ENCODE measurements at places on chromosomes 12 and 14. TPM values are rescaled to one million over a fixed set of nuclear protein-coding genes. Genes with fewer than 3 reads are reported as not detected.

DNA sequence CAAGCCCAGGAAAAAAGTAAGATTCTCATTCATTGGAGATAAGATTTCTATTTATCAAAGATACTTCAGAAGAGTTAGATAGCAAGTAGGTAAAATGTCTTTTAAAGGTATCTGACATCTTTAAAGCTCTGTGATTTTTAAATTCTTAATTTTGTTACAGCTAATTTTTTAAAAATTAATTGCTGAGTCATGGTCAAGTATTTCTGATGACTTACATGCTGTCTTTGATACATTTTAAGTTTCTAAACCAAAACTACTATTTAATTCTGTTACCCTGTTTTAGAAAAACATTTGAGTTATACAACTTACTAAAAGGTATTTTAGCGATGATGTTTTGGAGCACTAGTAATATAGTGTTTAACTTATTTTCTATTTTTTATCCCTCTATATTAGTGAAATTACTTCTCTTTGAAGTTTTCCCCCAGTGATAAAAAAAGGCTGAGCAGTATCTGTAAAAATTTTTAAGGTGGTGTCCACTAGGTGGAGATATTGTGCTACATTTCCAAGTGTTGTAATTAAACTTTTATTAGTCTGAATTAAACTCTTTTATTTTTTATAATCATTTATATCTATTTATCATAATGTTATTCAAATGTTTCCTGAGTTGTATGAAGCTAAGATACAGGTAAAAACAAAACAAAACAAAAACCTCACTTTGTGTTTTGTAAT is 11.5 kb downstream of the ALG10 start:
- no peaks in the 10 kb centered on the region for H3K27me3 ChIP-seq
- H3K36me3 ChIP-seq, result no peaks in the 10 kb centered on the region
- no peaks in the 10 kb centered on the region for H3K4me1 ChIP-seq
- DNase-seq, result peak; percentile 54
- no peak overlapping the region for H3K4me3 ChIP-seq

MGP gene
- not detected for total RNA-seq

DNA sequence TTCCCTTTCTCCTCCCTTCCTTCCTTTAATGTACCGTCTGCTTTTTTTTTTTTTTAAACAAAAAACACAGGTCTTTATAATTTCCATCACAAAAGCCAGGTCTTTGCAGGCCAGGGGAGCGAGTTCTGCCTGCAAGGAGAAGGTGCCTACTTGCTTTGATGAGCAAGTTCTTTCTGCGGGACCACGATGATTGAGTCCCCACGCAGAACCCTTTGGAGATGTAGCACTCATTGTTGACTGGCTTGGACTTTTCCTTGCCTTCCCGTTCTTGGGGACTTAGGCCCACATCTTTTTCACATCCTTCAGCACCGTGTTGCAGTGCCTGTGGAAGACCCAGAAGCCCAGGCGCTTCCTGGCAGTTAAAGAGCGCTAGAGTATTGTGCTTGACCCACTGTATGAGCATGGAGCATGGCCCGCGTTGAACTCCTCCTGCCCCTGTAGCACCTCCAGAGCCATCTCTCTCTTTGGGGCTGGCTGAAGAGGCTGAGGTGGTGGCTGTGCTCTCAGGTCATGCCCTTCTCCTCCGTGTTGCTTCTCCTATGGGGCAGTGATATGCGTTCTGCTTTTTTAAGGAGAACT is 177.6 kb downstream of the EXOC5 start:
- DNase-seq, result peak; percentile 41
- no peaks in the 10 kb centered on the region for H3K36me3 ChIP-seq
- H3K27ac ChIP-seq, result no peak overlapping the region
- no peak overlapping the region for H3K4me3 ChIP-seq
- no peaks in the 10 kb centered on the region for H3K27me3 ChIP-seq

- H3K27me3 ChIP-seq, result no peaks in the 10 kb centered on the region
- DNase-seq, result no peak
- no peak overlapping the region for H3K27ac ChIP-seq
- no peaks in the 10 kb centered on the region for H3K4me1 ChIP-seq
Measured at GRCh38 chr12:29719381-29719780, 64.4 kb downstream of the TMTC1 start.

GRCh38 chr12:44127966-44128710 is 292.3 kb downstream of the TMEM117 start:
- no peak overlapping the region for H3K27ac ChIP-seq
- 0 out of 2 replicates have a peak, but pooled peaks cover 4% of the 10 kb centered on the region for H3K4me1 ChIP-seq
- no peak overlapping the region for H3K4me3 ChIP-seq
- peak; percentile 3 for DNase-seq

- no peaks in the 10 kb centered on the region for H3K27me3 ChIP-seq
- no peaks in the 10 kb centered on the region for H3K4me1 ChIP-seq
- H3K4me3 ChIP-seq, result no peak overlapping the region
- no peak overlapping the region for H3K27ac ChIP-seq
- no peaks in the 10 kb centered on the region for H3K36me3 ChIP-seq
Measured at GRCh38 chr14:64347748-64348147, 40.4 kb upstream of the MTHFD1 start.

DNA sequence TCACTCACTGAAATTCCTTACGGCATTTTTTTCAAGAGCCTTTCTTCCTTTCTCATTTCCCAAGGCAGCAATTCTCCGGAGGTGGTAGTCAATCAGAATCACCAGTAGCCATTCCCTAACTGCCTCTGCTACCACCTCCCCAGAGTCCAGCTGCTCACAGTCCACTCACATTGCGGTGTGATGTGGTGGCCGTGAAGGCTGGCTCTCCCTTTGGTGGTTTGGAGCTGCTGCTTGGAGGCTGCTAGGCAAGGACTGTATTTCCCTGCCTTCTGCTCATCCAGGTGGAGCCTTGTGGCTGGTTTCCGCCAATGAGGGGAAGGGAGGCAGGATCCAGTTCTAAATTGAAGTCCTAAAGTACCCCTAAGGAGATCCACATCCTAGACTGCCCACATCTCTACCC is 222.0 kb downstream of the ANO2 start:
- H3K36me3 ChIP-seq, result no peaks in the 10 kb centered on the region
- H3K27ac ChIP-seq, result no peak overlapping the region
- no peaks in the 10 kb centered on the region for H3K4me1 ChIP-seq
- no peaks in the 10 kb centered on the region for H3K27me3 ChIP-seq
- DNase-seq, result no peak
